ENCODE measurements at places on chromosomes 16 and 17. TPM values are rescaled to one million over a fixed set of nuclear protein-coding genes. Genes with fewer than 3 reads are reported as not detected.
A peak's percentile ranks its signal among the peaks of the same experiment; 100 is the strongest.

- DNase-seq: peak; percentile 29
Observed at GRCh38 chr17:64580384-64581315, 73.9 kb downstream of the CEP95 start.

GRCh38 chr17:77491921-77492445, 351.2 kb downstream of the SEC14L1 start:
- DNase-seq: no peak

DNA sequence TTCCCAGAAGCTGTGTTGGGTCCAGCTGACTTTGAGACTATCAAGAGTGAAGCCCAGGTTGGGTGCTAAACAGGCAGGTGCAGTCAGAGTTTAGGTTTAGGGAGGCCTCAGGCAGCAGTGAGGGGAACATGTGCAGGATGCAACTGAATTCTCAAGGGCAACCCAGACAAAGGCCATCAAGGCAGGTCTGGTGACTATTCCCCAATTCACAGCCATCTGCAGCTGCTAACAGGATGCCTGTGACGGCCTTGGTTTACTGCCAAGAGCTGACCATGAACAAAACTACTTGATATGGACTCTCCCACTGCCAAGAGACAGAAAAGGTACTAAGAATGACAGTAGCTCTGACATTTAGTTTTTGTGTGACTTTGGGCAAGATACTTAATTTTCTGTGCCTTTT, 45.2 kb upstream of the BCAR1 start:
- peak; percentile 54 for DNase-seq

Gene CDK5R1
- 0.33 TPM for total RNA-seq
